ENCODE measurements at places on chromosomes 7 and 10. TPM values are rescaled to one million over a fixed set of nuclear protein-coding genes. Genes with fewer than 3 reads are reported as not detected.

PLAC9 gene
- total RNA-seq, result 0.79 TPM

ACBD7 gene
- not detected for total RNA-seq

RNF32 gene
- total RNA-seq, result 0.59 TPM

FBXL13 gene
- 0.75 TPM for total RNA-seq

CPXM2 gene
- total RNA-seq, result 0.05 TPM

SAP25 gene
- not detected for total RNA-seq

WNT16 gene
- total RNA-seq, result not detected

OR2A1 gene
- total RNA-seq, result under 0.01 TPM

CYCS gene
- 23.1 TPM for total RNA-seq

AZGP1 gene
- total RNA-seq, result 952 TPM

GFRA1 gene
- total RNA-seq, result 14.2 TPM

PRRT4 gene
- 0.14 TPM for total RNA-seq

PODXL gene
- total RNA-seq, result 3.6 TPM

PIP gene
- total RNA-seq, result not detected

SLC18A3 gene
- total RNA-seq, result not detected

FBXW4 gene
- 25.9 TPM for total RNA-seq

LIPF gene
- not detected for total RNA-seq

ADRB1 gene
- total RNA-seq, result 0.17 TPM

LEP gene
- not detected for total RNA-seq

SORBS1 gene
- 33.2 TPM for total RNA-seq

FGFBP3 gene
- 0.25 TPM for total RNA-seq

SFTPA1 gene
- total RNA-seq, result not detected

GBX1 gene
- not detected for total RNA-seq

WNT8B gene
- not detected for total RNA-seq

TNS3 gene
- total RNA-seq, result 27.8 TPM

MINDY4 gene
- 1.8 TPM for total RNA-seq

ZDHHC4 gene
- 32.1 TPM for total RNA-seq

NME8 gene
- total RNA-seq, result 0.09 TPM

NEUROG3 gene
- not detected for total RNA-seq

GATA3 gene
- total RNA-seq, result 0.09 TPM

AGBL3 gene
- 1.7 TPM for total RNA-seq

C10orf95 gene
- total RNA-seq, result 0.09 TPM
